ENCODE measurements at places on chromosomes 6 and 20. TPM values are rescaled to one million over a fixed set of nuclear protein-coding genes. Genes with fewer than 3 reads are reported as not detected.

Gene SLC35D3
- 0.16 TPM for total RNA-seq

Gene CYP21A2
- total RNA-seq: not detected

Gene RIPOR3
- 10.4 TPM for total RNA-seq

Gene NKX2-4
- total RNA-seq: not detected

GRCh38 chr6:24673625-24674024 is 6.7 kb downstream of the ACOT13 start:
- no peak for DNase-seq
- H3K27me3 ChIP-seq: no peaks in the 10 kb centered on the region
- no peaks in the 10 kb centered on the region for H3K36me3 ChIP-seq
- H3K4me3 ChIP-seq: no peak overlapping the region

- no peaks in the 10 kb centered on the region for H3K4me1 ChIP-seq
- H3K4me3 ChIP-seq: no peak overlapping the region
- H3K27ac ChIP-seq: no peak overlapping the region
- H3K27me3 ChIP-seq: no peaks in the 10 kb centered on the region
Measured at GRCh38 chr6:73929405-73929804, 233.4 kb downstream of the CD109 start.

DNA sequence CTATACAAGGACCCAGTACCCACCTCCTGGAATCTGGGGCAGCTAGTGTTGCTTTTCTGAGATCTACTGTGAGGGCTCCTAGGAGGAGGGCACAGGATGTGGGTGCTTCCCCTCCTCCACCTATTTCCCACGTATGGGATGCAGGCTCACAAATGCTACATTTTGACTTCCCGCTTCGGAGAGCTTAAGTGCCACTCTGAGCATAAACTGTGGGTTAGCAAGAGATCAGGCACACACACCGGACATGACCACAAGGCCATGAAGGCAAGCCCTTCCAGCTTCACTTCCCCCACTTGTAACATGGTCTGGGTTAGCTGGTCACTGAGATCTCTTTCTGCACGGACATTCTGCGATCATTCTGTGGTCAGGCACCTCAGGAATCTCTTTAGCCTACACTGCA is 15.7 kb upstream of the TGM3 start:
- no peak for DNase-seq
- H3K4me3 ChIP-seq: no peak overlapping the region
- no peak overlapping the region for H3K27ac ChIP-seq
- no peaks in the 10 kb centered on the region for H3K4me1 ChIP-seq
- H3K27me3 ChIP-seq: no peaks in the 10 kb centered on the region

- H3K36me3 ChIP-seq: no peaks in the 10 kb centered on the region
- no peak overlapping the region for H3K4me3 ChIP-seq
- H3K27ac ChIP-seq: no peak overlapping the region
- no peaks in the 10 kb centered on the region for H3K27me3 ChIP-seq
Measured at GRCh38 chr6:81073318-81073717, 679.2 kb downstream of the TENT5A start.
